PC-3 (cell line): ENCODE measurements at places on chromosomes 5 and 9. TPM values are rescaled to one million over a fixed set of nuclear protein-coding genes. Genes with fewer than 3 reads are reported as not detected.

GRCh38 chr5:133559960-133560359 lies 52.4 kb downstream of the FSTL4 start:
- no peaks in the 10 kb centered on the region for H3K36me3 ChIP-seq
- H3K4me1 ChIP-seq: no peaks in the 10 kb centered on the region
- DNase-seq: no peak
- H3K27ac ChIP-seq: no peak overlapping the region
- H3K27me3 ChIP-seq: no peaks in the 10 kb centered on the region

DNA sequence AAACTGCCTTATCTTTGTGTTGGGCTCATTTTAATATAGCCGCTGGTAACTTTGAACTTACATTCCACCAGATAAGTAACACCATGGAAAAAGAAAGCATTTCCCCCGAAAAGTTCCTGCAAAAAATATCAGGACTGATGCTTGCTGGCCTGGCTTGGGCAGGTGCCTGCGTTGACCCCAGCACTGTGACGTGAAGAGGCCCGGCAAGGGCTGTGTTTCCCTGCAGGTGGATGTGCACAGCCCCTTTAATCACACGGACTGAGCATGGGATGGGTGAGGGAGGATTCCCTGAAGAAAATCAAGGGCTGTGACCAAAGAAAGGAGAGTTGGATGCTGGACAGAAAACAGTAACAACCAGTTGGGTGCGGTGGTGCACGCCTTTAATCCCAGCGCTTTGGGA lies 138.2 kb downstream of the NSG2 start:
- no peak overlapping the region for H3K4me3 ChIP-seq
- no peak for DNase-seq
- H3K27ac ChIP-seq: no peak overlapping the region
- no peaks in the 10 kb centered on the region for H3K4me1 ChIP-seq
- H3K36me3 ChIP-seq: no peaks in the 10 kb centered on the region
- peaks cover 96% of the 10 kb centered on the region for H3K27me3 ChIP-seq

Gene THBS4
- total RNA-seq: 0.29 TPM in 1 of 2 replicates, not detected in the other

DNA sequence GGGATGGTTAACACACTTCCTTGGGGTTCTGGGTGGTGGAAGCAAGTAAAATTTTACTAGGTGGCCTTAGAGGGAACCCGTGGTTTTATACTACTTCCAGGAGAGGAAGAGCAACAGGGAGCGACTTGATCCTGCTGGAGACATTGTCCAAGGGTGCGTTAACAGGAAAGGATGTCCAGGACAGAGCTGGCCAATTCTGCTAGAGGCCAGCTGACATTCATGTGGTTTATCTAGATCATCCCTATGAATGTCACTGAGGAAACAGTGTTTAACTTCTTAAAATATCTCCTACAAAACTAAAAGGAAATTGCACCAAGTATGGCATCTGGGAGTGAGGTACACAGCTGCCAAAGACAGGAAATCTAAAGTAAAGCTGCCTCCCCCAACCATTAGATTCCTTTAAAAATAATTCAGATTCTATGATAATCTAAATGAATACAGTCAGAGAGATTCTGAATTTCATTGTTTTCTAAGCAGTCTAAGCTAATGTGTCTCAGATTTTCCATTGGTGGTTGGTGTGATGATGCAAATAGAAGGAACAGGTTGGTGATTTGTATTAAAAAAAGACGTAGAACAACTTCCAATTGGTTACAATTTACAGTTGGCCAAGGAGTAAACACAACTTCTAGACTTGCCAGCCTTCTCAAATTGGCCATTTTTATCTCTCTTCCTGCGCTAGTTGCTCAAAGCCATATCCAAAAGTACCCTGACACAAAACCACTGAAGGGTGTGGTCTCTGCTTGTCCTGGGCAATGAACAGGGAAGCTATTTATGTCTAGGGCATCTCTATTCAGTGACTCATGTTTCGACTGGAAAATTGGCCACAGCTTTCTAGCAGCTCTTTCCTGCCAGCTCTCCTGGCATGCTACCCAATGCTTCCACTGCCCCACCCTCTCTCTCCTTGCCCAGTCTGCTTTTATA lies 574.7 kb upstream of the MEF2C start:
- H3K27ac ChIP-seq: peak overlapping the region; percentile 89
- H3K27me3 ChIP-seq: no peaks in the 10 kb centered on the region
- peaks cover 19% of the 10 kb centered on the region for H3K4me1 ChIP-seq
- no peaks in the 10 kb centered on the region for H3K36me3 ChIP-seq
- no peak overlapping the region for H3K4me3 ChIP-seq

DNA sequence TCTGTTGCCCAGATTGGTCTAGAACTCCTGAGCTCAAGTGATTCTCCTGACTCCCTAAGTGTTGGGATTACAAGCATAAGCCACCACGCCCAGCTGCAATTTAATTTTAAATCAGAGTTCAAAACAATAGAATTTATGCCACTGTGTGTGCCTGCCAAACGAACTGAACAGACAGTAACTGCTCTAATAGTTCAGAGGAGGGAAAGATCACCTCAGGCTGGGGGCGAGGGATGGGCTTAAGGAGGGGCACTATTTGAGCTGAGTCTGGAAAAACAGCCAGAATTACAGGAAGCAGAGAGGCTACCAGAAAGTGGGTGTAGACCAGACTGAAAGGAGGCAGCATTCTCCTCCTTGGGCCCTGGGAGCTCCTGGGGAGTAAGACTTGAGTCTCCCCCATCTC lies 12.2 kb downstream of the NOL6 start:
- H3K4me1 ChIP-seq: peaks cover 11% of the 10 kb centered on the region
- H3K27me3 ChIP-seq: no peaks in the 10 kb centered on the region
- H3K4me3 ChIP-seq: no peak overlapping the region
- DNase-seq: no peak
- no peak overlapping the region for H3K27ac ChIP-seq
- H3K36me3 ChIP-seq: peaks cover 32% of the 10 kb centered on the region

- no peaks in the 10 kb centered on the region for H3K27me3 ChIP-seq
- no peak overlapping the region for H3K27ac ChIP-seq
- no peaks in the 10 kb centered on the region for H3K36me3 ChIP-seq
- no peaks in the 10 kb centered on the region for H3K4me1 ChIP-seq
- no peak overlapping the region for H3K4me3 ChIP-seq
These were observed 28.5 kb downstream of the GOLGA2 start for GRCh38 chr9:128247226-128247803.

Gene EQTN
- total RNA-seq: not detected in 2 replicates

DNA sequence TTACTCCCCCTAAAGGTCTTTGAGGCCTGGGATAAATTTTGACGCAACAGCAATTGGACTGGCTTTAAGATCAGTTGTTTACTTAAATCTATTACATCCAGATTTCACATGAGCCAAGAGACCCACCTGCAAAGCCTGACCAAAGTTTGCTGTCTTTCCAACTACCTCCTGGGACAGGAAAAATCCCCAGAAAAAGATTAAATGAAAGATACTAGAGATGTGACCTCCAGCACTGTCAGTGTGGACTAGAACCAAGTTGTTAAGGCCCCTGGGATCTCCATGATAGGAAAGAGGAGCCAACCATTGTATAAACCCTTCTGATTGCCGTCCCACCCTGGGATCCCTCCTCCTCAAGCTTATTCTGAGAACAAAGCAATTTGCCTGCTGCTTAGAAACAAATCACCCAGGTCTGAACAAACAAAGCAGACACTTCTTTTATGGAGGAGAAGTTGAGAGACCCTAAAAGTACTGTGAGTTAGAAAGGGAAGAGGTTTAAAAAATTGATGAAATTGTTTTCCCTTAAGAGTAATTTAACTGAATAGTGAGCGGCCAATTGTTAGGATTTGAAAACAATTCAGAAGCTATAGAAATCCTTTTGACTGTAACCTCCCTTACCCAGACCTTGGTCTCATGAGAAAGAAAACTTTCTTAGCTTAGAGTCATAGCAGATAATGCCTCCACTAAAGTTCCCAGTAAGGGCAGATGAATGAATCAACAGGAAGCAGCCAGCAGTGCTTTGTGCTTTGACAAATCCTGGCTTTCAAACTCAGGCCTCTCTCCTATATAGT lies 255.2 kb downstream of the TMEM167A start:
- no peaks in the 10 kb centered on the region for H3K36me3 ChIP-seq
- no peaks in the 10 kb centered on the region for H3K27me3 ChIP-seq
- H3K27ac ChIP-seq: no peak overlapping the region

- H3K27me3 ChIP-seq: no peaks in the 10 kb centered on the region
- H3K4me3 ChIP-seq: no peak overlapping the region
- H3K27ac ChIP-seq: no peak overlapping the region
- H3K36me3 ChIP-seq: no peaks in the 10 kb centered on the region
- no peaks in the 10 kb centered on the region for H3K4me1 ChIP-seq
These were observed 138.1 kb downstream of the YIPF5 start for GRCh38 chr5:144032375-144032774.

Gene CRB2
- total RNA-seq: not detected in 2 replicates

Gene OXCT1
- 25.5 and 30.8 TPM in 2 replicates for total RNA-seq

Gene GRIN3A
- total RNA-seq: not detected in 2 replicates

Gene IFNB1
- not detected in 2 replicates for total RNA-seq

DNA sequence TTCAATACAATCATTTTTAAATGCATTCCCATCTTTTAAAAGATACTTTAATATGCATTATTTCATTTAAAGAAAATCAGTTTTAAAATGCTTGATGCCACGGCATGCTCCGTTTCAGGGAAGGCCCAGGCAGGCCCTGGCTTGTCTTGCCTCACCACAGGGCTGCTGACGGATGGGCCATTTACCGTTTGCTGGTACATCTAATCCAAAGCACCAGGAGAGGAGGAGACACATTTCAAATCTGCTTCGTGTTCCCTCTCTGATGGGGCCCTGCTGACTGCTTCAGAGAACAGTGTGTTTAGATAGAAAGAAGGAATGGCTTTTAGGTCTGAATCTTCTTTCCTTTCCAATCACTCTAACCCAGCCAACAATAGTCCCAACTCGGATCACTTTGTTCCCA lies 185.2 kb downstream of the DCP2 start:
- H3K36me3 ChIP-seq: no peaks in the 10 kb centered on the region
- H3K27me3 ChIP-seq: peaks cover 3% of the 10 kb centered on the region; the same call in 1 of the 2 replicates
- DNase-seq: no peak
- peaks cover 19% of the 10 kb centered on the region for H3K4me1 ChIP-seq

Gene ZNF618
- 4.2 and 5.8 TPM in 2 replicates for total RNA-seq

DNA sequence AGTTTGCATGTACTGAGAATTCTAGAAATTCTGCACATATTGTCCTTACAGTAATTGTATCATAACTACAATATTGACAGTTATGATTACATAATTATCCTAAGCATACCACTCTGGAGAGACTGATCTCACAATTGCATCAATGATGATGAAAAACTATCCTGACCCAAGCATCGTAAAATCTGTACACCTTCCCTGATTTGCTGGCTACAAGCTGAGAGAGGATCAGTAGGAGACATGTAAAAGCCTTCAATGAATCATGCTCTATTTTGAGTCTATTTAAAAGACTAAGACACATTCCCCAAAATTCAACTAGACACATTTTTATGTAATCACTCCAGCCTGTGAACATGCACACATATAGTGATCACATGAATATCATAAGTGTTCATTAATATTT lies 1833.8 kb downstream of the EFNA5 start:
- no peak overlapping the region for H3K4me3 ChIP-seq
- no peaks in the 10 kb centered on the region for H3K4me1 ChIP-seq
- H3K27ac ChIP-seq: no peak overlapping the region
- DNase-seq: no peak
- no peaks in the 10 kb centered on the region for H3K36me3 ChIP-seq
- H3K27me3 ChIP-seq: no peaks in the 10 kb centered on the region

DNA sequence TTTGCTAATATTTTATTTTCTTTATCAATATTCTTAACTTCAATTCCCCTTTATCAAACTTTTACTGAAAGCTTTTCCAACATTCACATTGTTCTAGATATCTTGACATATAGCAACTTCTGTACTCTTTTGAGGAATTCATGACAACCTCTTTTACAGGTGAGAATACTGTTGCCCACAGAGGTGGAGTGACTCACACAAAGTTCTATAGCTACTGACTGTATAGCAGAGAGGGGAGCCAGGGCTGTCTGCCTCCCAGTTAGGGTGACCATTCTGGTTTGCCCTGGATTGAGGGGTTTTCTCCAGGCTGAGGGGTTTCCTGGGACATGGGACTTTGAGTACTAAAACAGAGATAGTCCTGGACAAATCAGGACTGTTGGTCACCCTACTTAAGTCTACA lies 16.2 kb downstream of the SEC61B start:
- H3K4me3 ChIP-seq: no peak overlapping the region
- H3K27ac ChIP-seq: no peak overlapping the region
- no peak for DNase-seq
- no peaks in the 10 kb centered on the region for H3K36me3 ChIP-seq

GRCh38 chr9:131992906-131993657 lies 86.6 kb downstream of the MED27 start:
- no peak overlapping the region for H3K4me3 ChIP-seq
- no peak for DNase-seq
- no peak overlapping the region for H3K27ac ChIP-seq
- H3K4me1 ChIP-seq: peaks cover 24% of the 10 kb centered on the region
- H3K36me3 ChIP-seq: no peaks in the 10 kb centered on the region; the same call in none of the 2 replicates
